Stimulated activated CD4-positive, alpha-beta T cell treated with anti-CD3 and anti-CD28 coated beads, Interleukin-12 subunit alpha, Interleukin-12 subunit beta, amount 100 ng/mL, for 24 hours (primary cell): ENCODE measurements at places on chromosomes 4 and X.

DNA sequence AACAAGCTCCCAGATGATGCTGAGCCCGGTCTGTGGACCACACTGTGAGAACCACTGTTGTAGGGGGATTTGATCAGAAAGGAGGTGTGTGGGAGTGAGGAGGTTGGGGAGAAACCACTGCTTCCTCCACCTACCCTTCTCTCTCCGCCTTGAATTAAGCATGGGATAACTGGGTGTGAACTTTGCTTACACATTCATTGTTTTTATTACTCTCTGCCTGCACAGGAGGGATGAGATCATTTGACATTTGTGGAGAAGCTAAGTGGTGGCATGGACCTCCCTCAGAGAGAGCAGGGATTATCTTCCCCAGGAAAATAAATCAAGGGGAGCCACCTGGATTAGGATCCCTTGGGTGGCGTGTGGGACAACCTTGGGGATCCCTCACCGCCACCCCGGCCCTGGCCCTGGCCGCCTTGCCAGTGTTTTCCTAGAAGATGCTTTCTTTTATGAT is 212.1 kb upstream of the ATP6AP2 start:
- no peak for DNase-seq

GRCh38 chrX:7950865-7951264 is 23.7 kb upstream of the PNPLA4 start:
- no peak for DNase-seq

DNA sequence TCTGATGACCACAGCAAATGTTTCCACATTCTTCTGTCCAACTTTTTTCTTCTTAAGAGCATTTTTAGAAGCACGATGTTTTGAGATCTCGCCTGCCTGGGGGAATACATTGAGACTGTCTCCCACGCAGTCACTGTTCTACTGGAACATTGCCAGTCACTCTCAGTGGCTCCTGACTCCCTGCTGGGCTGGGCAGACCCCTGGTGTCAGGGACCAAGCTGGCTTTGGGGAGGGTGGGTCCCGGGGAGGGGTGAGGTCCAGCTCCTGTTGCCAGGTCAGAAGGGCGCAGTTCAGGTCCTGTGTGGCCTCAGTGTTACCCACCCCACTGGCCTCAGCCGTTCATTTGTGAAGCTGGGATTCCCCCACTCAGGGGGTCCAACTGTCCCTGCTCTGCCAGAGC is 18.9 kb upstream of the ABLIM2 start:
- DNase-seq, result no peak

GRCh38 chrX:153547195-153547594 is 29.8 kb downstream of the ATP2B3 start:
- DNase-seq, result no peak

- DNase-seq, result no peak
Observed at GRCh38 chr4:139852612-139853269, 187.1 kb downstream of the MGST2 start.

- no peak for DNase-seq
Observed at GRCh38 chr4:8523175-8523574, 57.0 kb upstream of the GPR78 start.

- no peak for DNase-seq
Observed at GRCh38 chr4:92521941-92522340, 218.2 kb downstream of the GRID2 start.

DNA sequence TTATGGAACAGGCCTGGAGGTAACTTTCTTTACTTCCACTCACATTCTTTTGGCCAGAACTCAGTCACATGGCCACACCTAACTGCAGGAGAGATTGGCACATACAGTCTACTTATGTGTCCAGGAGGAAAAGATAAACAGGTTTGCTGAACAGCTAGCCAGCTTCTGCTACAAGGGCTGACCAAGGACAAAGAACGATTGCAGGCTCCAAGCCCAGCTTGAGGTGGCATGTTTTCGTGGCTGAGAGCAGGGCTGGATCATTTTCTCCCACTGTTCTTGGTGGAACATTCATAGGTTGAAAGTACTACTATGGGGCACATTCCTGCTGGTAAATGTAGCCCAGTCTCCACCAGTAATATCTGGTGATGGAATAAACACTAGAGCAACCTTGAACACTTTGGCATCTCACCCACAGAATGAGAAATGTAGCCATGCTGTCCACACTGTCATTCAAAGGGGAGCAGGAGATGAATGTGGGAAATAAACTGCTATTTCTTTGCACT is 28.2 kb downstream of the NHS start:
- no peak for DNase-seq

GRCh38 chr4:71878376-71878775 is 94.5 kb upstream of the GC start:
- no peak for DNase-seq

GRCh38 chr4:87589531-87589930 is 18.8 kb upstream of the DSPP start:
- DNase-seq, result no peak

DNA sequence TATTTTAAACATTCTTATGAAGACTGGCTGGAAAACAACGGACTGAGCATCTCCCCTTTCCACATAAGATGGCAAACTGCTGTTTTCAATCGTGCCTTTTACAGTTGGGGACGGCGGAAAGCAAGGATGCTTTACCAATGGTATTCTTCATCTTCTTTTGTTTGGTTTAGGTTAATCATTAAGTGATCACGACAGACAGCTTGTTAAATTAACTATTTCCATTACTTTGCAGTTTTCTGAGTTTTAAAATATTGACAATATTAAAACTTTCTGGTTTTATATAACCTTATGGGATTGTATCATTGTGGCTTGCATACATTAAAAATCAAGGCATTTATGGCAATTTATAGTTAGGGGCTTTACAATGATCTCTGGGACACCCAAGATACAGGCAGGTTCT is 3.8 kb downstream of the MBTPS2 start:
- no peak for DNase-seq

- no peak for DNase-seq
Observed at GRCh38 chrX:24465532-24465865, 413 bp downstream of the PDK3 start.

GRCh38 chr4:3294401-3295241 is 1.8 kb downstream of the RGS12 start:
- DNase-seq, result no peak

GRCh38 chr4:181684310-181684709 is 558.9 kb upstream of the TENM3 start:
- DNase-seq, result no peak

GRCh38 chr4:155603360-155603891 is 63.2 kb upstream of the GUCY1A1 start:
- no peak for DNase-seq

GRCh38 chrX:10175319-10175871 is 18.6 kb downstream of the CLCN4 start:
- no peak for DNase-seq

DNA sequence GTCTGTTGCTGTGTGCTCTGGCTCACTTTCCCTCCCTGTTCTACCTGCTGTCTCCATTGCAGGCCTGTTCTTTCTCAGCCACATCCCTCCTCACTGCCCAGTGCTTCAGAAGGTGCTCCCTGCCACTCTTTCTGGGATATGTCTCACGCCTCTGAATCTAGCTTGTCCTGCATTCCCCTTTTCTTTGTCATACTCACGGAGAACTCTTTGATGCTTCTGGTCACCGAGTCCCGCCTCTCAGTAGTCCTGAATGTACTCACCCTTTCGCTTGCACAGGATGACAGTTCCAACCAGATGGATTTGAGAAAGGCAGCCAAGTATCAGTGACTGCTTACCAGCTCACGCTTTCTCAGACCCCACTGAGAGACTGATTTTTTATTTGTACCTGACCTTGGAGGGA is 65.2 kb upstream of the TLR2 start:
- DNase-seq, result no peak

- no peak for DNase-seq
Observed at GRCh38 chr4:92234393-92235176, 69.2 kb upstream of the GRID2 start.

DNA sequence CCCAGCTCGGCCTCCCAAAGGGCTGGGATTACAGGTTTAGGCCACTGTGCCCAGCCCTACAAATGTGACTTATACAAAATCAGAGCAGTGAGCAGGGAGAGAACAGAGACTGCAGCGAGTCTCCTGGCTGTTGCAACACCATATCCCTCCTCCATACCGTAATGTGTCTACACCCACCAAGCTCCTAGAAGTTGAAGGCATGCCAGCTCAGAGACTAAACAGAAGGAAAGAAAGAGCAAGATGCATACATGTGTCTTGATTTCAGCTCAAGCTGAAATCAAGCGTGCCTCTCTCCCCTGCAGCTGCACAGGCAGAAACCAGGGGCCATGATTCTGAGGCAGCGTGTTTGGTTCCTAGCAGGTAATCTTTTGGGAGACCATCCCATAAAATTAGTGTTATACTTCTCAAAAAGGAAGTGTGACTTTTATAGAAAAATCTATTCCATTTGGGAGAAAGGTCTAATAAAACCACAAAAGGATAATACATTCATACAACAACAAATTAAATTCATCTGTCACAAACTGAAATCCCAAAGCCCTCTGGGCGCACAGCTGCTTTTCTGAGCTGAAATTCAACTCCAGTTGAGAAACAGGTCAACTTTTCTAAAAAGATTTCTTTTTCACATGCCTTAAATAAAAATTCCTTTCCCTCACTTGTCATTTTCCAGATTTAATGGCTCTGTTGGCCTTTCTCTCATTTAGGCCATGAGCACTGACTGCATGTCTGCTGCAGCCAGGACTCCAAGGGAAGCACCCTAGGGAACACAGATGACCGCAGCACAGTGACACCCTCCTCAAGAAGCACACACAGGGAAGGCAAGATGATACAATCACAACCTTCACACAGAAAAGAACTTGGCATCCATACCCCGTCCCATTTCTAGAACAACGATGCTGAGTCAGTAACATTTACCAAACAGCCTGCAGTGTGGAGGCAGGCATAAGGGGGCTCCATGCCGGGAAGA is 34.4 kb downstream of the AFAP1 start:
- DNase-seq, result no peak

GRCh38 chrX:128804828-128805227 is 718.5 kb downstream of the SMARCA1 start:
- DNase-seq, result no peak
